ENCODE measurements at places on chromosomes 7 and 10.
A peak's percentile ranks its signal among the peaks of the same experiment; 100 is the strongest.

- DNase-seq: peak; percentile 60
Measured at GRCh38 chr7:31687024-31687748, at the start of gene PPP1R17. TSS of gene PPP1R17 (plus strand) at chr7:31687215. CDS start at chr7:31692442, 5,227 bp downstream.

DNA sequence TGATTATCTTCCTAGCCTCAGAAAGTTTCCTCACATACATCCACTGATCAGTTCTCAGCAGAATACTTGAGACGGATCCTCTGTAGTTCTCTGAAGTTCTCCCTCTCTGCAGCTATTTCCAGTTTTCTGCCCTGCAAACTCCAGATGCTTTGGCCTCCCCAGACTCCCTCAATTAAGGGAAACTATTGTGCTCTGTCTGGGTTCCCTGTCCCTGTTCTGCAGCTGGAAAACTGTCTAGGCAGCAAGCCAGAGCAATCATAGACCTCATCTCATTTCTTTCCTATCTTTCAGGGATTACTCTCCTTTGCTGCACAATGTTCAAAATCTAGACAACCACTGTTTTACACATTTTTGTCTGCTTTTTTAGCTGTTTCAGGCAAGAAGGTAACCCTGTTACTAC lies 9.2 kb downstream of the MICU1 start:
- DNase-seq: no peak

- no peak for DNase-seq
Measured at GRCh38 chr7:112898432-112899290, 108.5 kb upstream of the TMEM168 start.

GRCh38 chr7:106019470-106019820 lies 56.4 kb downstream of the CDHR3 start:
- DNase-seq: no peak

GRCh38 chr7:95180-95862 lies 97.0 kb upstream of the FAM20C start:
- DNase-seq: no peak

- no peak for DNase-seq
Measured at GRCh38 chr10:51083356-51083853, 9.1 kb downstream of the PRKG1 start.

- no peak for DNase-seq
Measured at GRCh38 chr7:33632840-33633525, 272.4 kb upstream of the BMPER start.

DNA sequence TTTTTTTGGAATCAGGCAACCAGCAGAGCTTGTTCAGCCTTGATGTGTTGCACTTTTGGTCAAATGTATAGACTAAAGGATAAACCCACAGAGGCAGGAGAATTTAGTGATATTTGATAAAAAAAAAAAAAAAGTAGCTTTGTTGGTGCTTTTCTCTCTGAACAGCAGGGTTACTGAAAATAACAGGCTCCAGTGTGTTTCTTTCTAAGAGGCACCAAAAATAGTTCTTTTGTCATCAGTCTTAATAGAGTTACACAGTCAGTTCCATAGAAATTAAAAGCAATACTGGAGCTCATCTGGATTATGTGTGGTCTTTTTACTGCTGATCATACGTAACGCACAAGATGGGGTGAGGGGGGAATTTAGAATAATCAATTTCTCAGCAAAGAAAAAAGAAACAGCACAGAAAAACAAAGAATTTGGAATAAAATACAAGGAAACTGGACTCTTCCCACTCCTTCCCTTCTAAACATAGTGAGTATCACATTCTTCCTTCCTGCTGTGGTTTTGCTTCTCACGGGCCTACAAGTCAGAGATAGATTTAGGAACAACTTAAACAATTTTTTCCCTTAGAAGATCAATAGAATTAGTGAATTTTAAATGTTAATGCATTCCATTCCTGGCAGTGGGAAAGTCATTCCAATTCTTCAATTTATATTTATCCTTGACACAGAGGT lies 178.8 kb upstream of the AKR1E2 start:
- DNase-seq: no peak

DNA sequence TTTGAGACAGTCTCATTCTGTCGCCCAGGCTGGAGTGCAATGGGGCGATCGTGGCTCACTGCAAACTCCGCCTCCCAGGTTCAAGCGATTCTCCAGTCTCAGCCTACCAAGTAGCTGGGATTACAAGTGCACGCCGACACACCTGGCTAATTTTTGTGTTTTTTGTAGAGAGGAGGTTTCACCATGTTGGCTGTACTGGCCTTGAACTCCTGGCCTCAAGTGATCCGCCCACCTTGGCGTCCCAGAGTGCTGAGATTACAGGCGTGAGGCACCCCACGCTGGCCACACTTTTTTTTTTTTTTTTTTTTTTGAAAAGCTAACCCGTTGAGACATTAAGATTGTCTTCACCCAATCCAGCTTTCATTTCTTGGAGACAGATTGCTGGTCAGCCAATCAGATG lies 2.1 kb downstream of the ZNF273 start:
- DNase-seq: no peak
